ENCODE measurements at places on chromosomes 11 and 22. TPM values are rescaled to one million over a fixed set of nuclear protein-coding genes. Genes with fewer than 3 reads are reported as not detected.

The SPATA19 gene
- total RNA-seq = not detected

The TMPRSS4 gene
- total RNA-seq = not detected

The MIOX gene
- total RNA-seq = not detected

The FOLH1 gene
- total RNA-seq = not detected

The TRIOBP gene
- 222 TPM for total RNA-seq

The MTFP1 gene
- 13.5 TPM for total RNA-seq

The RIN1 gene
- total RNA-seq = 68.3 TPM

The DCHS1 gene
- total RNA-seq = 12.8 TPM

The OR2AG1 gene
- total RNA-seq = not detected

The MS4A12 gene
- total RNA-seq = not detected

The SEC14L6 gene
- not detected for total RNA-seq

The LRRC4C gene
- not detected for total RNA-seq

The DRD4 gene
- total RNA-seq = not detected

The PHF21B gene
- not detected for total RNA-seq

The NXF1 gene
- total RNA-seq = 26.2 TPM

Measured in myometrial cell (primary cell).